NCI-H524 treated with DMSO at 0.1 percent for 48 hours (cell line): ENCODE measurements at places on chromosomes 3 and 15.

GRCh38 chr3:119582178-119582577 is 2.9 kb downstream of the ADPRH start:
- no peak for DNase-seq

DNA sequence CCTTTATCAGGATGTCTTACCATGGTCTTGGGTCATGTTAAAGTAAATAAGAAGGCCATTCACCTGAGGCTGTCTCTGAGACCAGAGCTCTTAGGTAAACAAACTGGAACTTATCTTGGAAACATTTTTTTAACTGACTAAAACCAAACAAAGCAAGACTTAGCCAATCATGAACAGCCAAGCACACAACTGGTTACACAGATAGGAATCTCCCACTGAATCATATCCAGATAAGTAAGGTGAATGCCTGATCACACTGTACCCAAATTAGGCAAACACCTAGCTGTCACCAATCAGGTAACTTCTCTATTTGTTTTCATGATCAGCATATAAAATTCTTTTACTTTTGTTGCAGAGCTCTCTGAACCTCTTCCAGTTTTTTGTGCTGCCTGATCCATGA is 205.4 kb downstream of the CNTN3 start:
- no peak for DNase-seq

DNA sequence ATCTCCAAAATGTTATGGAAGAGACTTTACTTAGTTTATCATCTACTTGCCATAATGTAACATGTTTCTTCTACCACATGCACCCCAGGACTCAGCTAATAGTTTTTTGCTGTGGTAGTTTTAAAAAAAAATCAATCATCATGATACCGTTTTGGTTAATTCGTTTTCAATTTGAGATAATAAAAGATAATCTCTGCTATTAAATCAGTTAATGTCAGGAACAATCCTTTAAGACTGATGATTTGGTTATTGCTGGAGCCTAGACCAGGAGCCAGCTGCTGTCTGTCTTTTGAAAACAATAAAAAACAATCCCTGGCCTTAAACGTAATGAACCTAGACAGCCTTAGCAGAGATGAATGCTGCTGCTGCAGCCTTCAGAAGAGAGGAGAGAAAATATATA is 403.7 kb downstream of the OXSM start:
- DNase-seq, result no peak

DNA sequence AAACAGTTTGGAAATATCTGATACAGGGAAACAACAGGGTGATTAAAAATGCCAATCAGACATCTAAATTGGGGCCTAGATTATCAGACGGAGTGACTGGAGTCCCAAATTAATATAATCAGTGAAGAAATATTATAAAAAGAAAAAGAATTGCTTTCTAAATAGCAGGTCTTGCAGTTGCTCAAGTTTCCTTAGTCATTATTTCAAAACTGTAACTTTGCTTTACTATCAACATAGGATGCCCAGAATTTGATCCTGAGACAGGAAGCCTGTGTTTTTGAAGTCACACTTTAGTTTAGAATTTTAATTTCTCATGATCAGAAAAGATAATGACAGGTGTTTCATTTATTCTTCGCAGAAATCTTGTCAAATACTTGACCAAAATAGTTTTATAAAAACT is 105.9 kb downstream of the IL1RAP start:
- no peak for DNase-seq

DNA sequence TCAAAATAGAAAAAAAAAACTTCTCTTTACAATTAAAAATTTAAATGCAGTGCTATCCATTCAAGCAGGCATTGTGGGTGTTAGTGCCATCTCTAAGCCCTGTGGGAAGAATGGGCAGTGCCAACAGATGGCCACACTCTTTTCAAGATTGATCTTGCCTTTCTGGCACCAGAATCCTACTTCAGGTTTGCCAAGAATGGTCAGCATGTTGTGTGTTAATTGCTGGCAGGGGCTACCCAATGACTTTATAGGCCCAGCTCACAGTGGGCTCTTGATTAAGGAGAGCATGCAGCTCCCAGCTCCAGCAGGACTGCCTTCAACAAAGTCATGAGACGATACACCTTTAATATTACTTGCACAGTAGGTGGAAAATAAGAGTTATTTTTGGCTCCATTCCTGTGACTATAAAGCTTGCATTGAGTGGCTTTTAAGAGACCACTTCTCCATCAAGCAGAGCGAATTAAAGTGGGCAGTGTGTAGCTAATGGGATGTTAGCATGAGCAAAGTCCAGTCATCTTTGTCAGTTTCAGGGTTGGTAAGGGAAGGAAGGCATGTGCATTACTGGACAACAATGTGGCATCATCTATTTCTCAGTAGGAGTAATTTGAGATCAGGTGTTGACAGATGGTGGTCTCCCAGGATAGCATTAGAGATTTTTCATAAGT is 476.8 kb downstream of the C3orf38 start:
- peak; percentile 91 for DNase-seq

DNA sequence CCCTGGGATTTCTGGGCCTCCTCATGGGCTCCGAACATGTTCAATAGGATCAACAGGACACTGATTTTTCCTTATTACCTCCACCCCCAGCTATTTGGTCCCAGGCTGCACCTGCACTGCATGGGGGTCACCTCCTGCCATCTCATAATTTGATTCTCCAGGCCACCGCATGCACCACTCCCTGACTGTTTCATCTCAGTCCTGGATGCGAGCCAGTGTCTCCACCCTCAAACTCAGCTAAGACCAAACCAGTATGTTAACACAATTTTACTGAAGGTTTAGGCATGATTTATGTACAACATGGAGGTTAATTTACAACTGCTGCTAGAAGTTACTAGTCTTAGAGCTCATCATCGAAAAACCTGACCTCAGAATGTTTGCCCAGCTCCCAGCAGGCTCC is 249.5 kb downstream of the UACA start:
- DNase-seq, result no peak

GRCh38 chr15:92596623-92597022 is 59.0 kb downstream of the FAM174B start:
- DNase-seq, result no peak

GRCh38 chr3:71087143-71088018 is 496.1 kb downstream of the FOXP1 start:
- no peak for DNase-seq

GRCh38 chr3:8839607-8840325 is 70.4 kb upstream of the OXTR start:
- no peak for DNase-seq

GRCh38 chr3:54882129-54882833 is 45.6 kb downstream of the LRTM1 start:
- no peak for DNase-seq

- DNase-seq, result peak; percentile 50
These were observed 2.8 kb downstream of the ADAMTS17 start for GRCh38 chr15:100338971-100339444.

DNA sequence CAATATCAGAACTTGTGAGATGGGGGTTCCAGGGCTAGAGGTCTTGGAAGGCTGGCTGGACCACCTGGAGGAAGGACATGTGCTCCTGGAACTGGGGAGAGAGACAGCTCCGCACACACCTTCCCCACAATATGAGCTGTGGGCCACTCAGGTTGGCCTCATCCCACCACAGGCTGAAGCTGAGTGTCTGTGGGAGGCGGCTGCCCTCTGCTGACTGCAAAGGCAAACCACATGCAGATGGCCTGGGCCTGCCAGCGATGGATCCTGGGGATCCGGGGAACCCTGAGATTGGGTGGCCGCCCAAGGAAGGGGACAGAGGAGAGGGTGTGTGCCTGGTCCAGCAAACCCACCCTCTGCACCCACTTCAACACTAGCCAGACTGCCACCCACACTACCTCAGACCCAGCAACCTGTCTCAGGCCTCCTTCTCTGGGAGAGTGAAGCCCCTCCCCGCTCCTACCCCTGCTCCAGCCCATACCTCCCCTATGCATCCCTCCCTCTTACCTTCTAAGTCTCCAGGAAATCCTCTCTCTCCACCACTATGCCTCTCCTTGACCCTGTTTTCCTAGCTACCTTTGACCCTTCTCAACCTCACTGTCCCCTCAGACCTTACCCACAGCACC is 44.8 kb downstream of the CYP11A1 start:
- no peak for DNase-seq

GRCh38 chr3:161069511-161070251 is 35.5 kb downstream of the B3GALNT1 start:
- peak; percentile 10 for DNase-seq

- DNase-seq, result no peak
These were observed 43.5 kb downstream of the EAF1 start for GRCh38 chr3:15470849-15471248.

DNA sequence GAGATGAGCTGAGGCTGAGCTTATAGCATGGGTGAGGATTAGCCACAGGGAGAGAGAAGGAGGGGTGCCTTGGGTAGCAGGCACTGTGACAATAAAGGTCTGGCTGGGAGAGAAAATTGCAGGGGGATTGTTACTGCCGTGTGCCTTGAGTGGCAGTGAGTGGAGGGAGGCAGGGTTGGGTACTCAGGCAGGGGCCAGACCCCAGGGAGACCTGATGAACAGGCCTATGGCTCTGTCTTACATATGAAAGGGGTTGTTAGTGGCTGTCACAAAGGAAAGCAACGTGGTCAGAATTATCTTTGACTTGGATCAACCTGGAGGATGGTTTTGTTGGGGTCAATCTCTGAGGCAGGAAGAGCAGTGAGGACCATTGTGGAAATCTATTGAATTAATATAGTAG is 84.5 kb downstream of the LRTM1 start:
- no peak for DNase-seq

GRCh38 chr15:80207887-80208286 is 44.1 kb downstream of the CTXND1 start:
- no peak for DNase-seq

DNA sequence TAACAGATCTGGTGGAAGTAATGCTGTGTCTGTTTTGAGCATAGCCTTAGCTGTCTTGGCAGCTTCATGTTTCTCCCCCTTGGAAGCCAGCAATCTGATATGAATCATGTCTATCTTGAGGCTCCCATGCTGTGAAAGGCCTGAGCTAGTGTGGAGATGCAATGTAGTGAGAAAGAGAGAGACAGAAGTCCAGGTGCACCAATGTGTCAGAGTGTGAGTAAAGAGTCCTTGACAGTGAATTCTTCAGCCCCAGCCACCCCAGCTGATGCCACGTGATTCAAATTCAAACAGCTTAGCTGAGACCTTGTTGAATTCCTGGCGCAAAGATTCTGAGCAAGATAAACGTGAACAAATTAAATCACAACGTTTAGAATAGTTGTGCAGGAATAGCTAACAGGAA is 704.2 kb downstream of the EDEM1 start:
- DNase-seq, result peak; percentile 47

GRCh38 chr3:172174513-172175253 is 135.3 kb downstream of the FNDC3B start:
- no peak for DNase-seq

GRCh38 chr3:188090620-188091309 is 63.2 kb upstream of the LPP start:
- DNase-seq, result no peak

DNA sequence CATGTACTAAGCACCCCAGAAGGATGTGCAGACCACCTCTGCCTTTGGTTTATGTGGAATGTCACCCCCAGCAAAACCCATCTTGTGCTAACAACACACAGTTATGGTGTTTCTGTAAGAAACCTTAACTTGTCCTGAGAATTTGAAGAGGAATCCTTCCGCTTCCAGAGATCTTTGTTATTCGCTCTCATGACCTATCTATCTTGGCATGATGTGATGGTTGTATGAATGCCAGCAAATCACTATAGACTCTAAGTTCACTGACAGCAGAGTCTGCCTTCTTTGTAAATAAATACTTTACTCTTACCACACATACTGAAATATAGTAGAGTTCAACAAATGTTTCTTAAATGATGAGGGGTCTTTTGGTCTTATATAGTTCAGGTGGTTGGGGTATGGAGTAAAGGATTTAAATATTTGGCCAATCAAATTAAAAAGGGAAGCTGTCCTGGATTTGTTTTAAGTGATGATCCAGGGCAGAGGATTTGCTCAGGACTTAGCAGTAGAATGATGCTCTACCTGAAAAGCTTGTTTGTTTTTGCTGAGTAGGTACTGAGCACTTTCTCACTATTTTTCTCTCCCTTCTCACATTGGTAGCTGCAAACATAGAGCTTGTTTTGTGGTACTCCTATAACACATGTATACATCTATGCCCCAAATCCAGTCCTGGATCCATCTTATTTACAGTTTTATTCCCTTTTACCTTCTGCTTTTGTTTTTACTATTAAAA is 27.9 kb upstream of the RTP1 start:
- no peak for DNase-seq

- DNase-seq, result no peak
These were observed 334.2 kb upstream of the MDFIC2 start for GRCh38 chr3:70646635-70647034.

GRCh38 chr3:134663721-134664456 is 13.1 kb upstream of the KY start:
- DNase-seq, result no peak

DNA sequence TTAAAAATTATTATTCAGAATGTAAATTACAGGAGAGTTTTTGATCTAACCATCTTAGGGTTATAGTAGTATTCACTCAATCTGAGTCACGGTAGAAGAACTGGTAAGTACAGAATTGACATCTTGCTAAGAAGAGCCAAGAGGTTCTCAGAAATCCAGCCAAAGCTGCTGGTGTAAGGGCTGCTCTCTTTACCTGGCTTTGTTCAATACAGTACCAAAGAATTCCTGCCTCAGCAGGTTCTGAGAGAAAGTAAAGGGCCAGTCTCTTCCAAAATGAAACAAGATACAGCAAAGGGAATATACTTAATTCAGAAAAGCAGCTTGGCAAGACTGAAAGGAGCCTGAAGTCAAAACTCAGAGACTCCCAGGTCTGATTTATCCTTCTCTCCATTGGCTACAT is 193.1 kb downstream of the TNIK start:
- DNase-seq, result no peak

DNA sequence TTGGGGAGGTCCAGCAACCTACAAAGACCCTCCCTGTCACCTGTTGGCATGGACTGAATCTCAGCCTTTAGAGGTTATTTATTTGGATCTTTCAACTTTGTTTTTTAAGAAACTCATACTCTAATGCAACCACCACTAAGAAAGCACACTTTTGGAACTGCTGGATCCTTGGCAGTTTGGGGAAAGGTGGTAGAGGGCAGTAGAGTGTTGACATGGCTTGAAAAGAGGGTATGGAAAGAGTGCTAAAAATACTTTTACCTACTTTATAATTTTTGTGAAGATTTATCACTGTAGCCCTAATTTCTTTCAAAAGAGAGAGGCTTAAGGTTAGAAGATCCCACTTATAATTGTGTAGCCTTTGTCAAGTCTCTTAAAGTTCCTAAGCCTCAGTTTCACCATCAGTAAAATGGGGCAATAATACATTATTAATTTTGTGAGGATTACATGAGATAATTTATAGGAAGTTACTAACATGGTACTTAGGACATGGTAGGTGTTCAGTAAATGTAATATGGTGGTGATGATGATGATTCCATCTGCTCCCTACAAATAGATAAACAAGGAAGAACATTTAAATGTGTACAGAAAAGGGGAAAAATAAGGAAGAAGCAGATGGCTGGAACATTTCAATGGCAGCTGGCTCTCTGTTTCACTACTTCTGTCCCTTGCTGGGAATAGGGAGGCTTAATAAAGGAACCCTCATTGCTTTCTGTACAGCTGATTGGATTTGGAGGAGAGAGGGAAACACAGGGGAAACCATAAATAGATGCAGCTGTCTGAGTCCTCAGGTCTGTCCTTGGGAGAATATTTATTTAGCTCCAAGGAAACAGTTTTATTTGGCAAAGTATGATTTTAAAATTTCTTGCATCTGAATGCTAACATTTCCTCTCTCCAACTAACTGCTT is 208.4 kb upstream of the ADAMTS9 start:
- no peak for DNase-seq
